ENCODE measurements at places on chromosomes 5 and 9. TPM values are rescaled to one million over a fixed set of nuclear protein-coding genes. Genes with fewer than 3 reads are reported as not detected.

GRCh38 chr5:469752-470483 lies 26.9 kb downstream of the EXOC3 start:
- no peak for DNase-seq

Gene DPYSL3
- total RNA-seq, result 50.0 TPM

DNA sequence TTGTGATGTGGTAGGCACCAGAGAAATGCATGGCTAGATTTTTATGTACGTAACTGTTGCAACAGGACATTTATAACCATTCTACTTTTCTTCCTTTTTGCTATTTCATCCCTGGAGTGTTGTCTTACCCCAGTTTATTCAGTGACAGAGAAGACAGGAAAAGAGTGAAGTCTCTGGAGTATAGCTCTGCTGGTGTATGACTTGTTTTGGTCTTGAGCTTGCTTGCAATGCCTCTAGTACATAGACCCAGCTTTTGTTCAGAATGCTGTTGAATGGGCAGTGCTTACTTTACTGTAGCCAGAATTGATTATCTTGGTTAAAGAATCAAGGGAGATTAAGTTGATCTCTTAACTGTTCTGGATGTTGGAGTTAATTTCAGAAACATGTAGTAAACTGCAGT lies 94.3 kb downstream of the PBX3 start:
- no peak for DNase-seq

DNA sequence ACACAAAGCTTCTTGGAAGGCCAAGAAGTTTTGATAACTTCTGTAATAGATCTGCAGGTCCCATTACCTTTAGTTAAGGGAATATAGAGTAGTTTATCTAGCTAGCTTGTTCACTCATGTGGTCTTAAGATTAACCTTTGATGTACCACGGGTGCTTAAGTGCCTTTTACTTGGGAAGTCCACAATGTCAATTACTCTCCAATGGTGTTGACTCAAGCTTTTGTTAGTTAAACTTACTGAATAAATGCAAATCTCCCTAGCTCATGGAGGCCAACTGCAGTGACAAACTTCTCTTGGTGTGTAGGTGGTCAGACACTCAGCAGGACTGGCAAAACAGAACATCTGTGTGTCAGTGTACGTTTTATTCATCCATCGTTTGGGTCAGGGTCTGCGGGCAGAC lies 501.5 kb downstream of the ELAVL2 start:
- DNase-seq, result no peak

Gene BTNL8
- 0.19 TPM for total RNA-seq

Gene N4BP3
- 43.9 TPM for total RNA-seq

DNA sequence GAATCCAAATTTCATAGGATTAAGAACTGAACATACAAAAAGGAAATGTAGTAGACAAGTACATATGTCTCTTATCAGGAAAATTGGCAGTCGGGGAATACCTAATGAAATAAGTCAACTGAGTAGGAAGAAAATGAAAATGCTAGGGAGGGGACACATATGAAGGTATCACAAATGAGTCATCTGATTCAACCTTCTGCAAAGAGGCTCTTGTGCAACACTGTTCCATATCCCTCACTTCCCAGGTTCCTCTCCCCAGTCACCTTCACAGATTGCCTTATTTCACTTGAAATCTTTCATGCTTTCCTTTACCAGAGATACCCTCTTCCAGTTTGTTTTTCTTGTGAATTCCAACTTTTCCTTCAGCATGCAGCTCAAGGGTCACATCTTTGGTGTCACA lies 139.0 kb downstream of the RFX3 start:
- no peak for DNase-seq

DNA sequence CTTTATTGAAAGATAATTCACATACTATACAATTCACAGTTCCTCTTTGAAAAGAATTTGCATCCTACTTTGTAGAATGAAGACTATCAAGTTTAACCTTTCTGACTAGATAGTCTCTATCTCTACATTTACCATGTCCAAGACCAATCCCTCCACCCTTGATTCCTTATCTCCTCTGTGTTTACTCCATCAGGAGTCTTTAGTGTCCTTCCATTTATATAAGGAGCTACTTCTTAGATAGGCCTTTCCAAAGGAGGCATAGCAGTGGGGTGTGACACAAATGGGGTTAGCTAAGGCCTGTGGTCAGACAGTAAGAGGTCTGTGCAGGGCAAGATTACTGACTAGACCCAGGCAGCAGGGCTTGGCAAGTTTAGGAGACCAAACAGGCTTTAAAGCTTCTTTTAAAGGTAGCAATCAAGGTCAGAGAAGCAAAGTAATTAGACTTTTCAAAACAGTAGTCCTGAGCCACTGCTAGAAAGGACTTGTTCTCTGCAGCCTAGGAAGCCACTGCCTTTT lies 11.1 kb upstream of the DMXL1 start:
- DNase-seq, result no peak

DNA sequence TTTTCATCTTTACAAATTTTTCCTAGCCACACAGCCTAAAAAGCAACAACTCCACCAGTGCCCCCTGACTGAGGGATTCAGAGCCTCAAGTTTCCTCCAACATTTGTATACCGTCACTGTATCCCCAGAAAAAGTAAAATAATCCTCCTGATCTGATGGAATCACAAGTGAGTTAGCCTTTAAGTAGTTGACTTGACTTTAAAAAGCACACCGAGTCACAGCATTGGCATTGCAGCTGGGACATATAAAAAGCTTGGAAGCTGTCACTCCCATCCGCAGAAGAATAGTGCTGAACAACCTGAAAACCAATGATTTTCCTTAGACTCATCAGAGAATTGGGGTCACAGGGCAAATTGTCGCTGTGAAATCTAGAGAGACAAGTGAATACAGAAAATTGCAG lies 41.6 kb upstream of the FBN2 start:
- no peak for DNase-seq

DNA sequence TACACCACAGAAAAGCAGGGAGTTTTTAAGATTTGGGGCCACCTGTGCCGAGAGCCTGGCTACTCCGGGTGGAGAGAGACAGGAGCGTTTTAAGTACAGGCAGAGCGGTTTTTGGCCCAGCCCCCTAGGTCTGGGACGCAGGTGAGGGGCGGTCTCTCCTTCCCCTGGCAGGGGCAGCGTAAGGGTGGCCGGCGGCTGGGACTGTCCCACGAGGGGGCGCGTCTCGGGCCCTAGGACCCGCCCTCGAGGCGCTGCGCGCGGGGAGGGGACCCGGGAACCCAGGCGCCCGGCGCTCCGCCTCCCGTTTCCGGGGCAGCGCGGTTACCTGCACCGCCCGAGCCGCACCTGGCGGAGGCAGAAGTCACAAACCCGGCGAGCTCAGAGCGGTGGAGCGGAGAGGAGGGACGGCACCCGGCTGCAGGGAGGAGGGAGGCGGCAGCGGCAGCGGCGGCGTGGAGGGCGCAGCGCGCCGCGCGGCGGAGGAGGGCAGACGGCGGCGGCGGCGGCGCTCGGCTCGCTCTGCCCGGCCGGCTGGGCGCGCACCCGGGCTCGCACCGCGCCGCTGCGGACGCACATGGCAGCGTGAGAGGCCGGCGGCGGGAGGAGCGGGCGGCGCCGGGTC lies at the start of gene WWC1:
Gene WWC1 (plus strand): TSS at position 304 of the 622 bp plus-strand sequence. CDS start 508 bp downstream, outside the sequence.
- DNase-seq, result peak; percentile 25

DNA sequence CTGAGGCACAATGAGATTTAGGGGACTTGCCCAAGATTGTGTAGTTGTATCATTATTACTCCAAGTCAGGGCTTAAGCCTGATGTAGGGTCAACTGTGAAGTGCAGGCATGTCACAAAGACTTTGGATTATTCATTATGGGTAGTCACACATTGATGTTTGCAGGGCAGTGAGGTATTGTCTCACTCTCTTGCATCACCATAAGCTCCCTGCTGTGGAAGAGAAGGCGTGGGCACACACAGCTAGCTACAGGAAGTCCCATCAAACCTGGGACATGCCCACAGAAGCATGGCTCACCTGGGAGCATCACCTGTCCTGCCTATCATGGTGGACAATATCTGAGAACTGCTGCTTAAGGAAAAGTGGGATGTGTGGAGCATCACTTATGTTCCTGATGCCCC lies 42.1 kb downstream of the TMOD1 start:
- no peak for DNase-seq

DNA sequence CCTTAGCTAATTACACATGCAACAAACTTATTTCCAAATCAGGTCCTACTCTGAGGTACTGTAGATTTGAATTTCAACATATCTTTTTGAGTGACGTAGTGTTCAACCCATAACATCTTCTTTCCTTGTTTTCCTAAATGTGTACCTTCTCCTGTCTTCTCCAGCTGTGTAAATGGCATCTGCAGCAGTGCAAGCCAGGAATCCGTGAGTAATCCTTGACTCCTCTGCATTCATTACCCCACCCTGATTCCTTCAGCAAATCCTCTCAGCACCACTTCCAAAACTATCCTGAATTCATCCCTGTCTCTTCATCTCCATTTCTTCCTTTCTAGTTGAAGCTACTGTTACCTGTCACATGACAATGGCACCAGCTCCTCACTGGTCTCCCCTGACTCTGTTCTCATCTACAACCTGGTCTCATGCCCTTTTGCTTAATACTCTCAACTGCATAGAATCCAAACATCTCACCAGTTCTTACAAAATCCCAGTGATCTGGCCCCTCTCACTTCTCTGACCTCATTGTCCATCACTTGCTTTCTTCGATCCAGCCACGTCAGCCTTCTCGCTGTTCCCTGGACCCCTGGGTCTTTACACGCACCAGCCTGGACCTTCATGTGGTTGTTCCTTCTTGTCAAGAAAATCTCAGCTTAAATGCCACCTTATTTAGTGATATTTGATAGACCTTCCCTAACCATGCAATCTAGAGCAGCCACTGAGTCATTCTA lies 14.6 kb upstream of the TRAF1 start:
- DNase-seq, result no peak

DNA sequence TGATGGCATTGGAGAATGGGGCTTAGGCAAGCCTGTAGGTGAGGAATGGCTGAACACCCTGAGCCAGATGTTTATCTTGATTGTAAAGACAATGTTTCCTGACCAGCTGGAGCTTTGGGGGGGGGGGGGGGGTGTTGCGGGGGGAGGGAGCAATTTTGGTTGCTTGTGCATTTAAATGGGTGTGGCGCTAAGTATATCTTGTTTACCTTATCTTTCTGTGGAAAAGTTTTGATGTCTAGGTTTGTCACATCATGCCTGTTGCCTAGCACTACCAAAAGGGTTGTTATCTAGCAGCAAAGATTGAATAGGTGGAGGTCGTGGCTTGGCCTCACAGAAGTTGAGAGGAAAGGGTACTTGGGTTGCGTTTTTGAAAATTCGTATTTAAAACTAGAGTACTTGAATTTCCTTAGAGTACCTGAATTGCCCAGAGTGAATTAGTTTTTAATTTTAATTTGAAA lies 1.3 kb downstream of the SMAD5 start:
- DNase-seq, result peak; percentile 6

- no peak for DNase-seq
Measured at GRCh38 chr9:119873877-119874276, 504.6 kb upstream of the BRINP1 start.

GRCh38 chr5:88235828-88236227 lies 32.8 kb downstream of the TMEM161B start:
- DNase-seq, result no peak

GRCh38 chr5:90696153-90696552 lies 137.6 kb downstream of the ADGRV1 start:
- DNase-seq, result no peak

Gene CER1
- total RNA-seq, result not detected

DNA sequence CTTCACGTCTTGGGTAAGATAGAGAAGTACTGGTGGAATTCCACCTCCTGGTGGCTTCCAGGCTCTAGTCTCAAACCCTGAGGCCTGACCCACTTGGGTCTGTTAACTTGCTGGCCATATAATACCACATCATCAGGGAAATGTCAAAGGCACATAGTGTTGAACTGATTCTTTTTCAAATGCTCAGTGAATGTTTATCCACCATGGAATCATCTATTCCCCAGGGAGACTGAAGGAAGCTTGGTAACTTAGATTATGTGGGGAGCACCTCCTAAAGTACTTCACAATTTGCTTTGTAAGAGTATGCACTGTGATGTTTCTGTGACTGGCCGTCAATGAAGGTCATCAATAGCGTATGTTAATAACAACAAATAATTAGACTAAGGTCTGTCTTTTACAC lies 16.1 kb downstream of the MACROH2A1 start:
- no peak for DNase-seq

- DNase-seq, result no peak
Measured at GRCh38 chr5:107555425-107556090, 115.2 kb downstream of the EFNA5 start.

Gene SYNPO
- 14.6 TPM for total RNA-seq

Gene ISL1
- total RNA-seq, result not detected

Gene CAMK4
- 0.28 TPM for total RNA-seq

DNA sequence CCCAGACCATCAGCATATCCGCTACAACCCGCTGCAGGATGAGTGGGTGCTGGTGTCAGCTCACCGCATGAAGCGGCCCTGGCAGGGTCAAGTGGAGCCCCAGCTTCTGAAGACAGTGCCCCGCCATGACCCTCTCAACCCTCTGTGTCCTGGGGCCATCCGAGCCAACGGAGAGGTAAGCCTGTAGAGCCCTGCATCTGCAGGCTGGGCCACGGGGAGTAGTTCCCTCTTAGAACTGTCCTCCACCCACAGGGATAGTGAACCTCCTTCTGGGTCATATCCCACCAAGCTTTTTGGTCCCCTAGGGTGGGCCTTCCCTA lies 569 bp downstream of the GALT start:
- DNase-seq, result no peak

DNA sequence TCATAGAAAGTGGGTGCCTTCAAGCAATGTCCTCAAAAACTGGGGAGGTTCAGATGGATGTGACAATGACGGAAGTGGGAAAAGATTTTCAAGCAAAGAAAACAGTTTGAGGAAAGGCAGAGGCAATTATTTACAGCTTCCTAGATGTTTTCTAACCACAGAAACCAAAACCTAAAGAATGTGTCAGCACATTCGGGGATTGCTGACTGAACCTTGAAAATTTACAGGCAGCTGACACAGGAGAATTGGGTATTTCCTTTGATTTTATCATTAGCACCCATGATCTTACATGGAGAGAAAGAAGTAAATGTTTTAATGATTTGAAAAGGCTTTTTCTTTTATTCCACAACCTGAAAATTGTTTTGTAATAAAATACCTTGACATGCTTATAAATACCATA lies 369.0 kb downstream of the ACTL7B start:
- no peak for DNase-seq

GRCh38 chr9:36149197-36149596 lies 12.7 kb downstream of the GLIPR2 start:
- peak; percentile 58 for DNase-seq

DNA sequence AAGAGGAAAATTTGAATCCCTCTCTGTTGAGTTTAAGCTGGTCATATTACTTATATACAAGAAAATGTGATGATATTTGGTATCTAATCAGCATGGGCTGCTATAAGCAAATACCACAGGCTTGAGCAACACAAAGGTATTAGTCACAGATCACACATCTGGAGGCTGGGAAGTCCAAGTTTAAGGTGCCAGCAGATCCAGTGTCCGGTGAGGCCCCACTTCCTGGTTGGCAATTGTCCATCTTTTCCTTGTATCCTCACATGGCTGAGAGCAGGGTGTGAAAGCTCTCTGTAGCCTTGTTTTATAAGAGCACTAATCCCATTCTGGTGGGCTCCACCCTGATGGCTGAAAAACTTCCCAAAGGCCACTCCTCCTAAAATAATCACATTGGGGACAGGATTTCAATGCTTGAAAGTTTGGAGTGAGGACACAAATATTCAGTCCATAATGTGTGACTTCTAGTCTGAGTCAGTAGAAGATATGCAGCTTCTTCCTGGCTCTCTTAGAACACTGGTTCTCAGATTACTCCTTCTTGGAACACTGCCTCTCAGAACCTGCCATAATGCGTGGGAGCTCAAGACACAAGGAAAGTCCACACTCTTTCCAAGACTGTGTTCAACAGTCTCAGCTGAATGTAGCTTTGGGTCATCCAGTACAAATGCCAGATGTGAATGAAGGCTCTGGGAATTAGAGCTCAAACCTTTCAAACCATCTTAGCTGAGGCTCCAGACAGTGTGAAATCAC lies 124.1 kb downstream of the PRDM9 start:
- no peak for DNase-seq

GRCh38 chr5:155252717-155253116 lies 239.2 kb downstream of the KIF4B start:
- no peak for DNase-seq

Measured in dermis blood vessel endothelial cell (primary cell).